Head of caudate nucleus (tissue), 42 donors: ENCODE measurements at places on chromosomes 2 and 18.

GRCh38 chr2:106899786-106900530, 14.0 kb upstream of the ST6GAL2 start:
- DNase-seq: no peak

DNA sequence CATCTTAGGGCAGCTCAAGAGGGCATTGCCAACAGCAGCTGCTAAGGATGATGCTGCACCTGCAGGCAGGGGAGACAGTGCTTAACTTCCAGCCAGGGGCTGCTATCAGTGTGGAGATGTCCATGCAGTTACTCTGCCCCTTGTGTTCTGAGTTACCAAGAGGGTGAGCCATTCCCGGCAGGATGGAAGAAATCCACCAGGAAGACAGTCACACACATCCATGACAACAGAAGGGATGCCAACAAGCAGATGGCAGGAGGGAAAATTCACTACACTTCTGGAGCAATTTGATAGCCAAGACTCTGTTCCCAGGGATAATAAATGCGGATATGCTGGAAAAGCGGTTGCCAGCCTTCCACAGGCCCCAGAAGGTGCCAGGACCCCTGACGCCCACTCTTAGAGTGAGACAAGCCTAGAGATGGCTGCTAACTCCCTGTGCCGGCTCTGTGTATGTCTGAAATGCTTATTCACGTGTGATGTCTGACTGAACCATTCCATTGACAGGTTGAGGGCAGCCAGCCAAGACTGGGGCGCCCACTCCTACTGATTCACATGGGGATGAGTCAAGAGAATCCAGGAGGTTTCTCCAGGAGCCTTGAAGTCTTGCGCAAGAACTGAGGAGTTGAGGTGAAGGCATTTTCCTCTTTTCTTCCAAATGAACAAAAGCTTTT, 24.5 kb downstream of the LOXHD1 start:
- DNase-seq: peak; percentile 79

- DNase-seq: no peak
Observed at GRCh38 chr2:129237966-129238725, 741.3 kb upstream of the RAB6C start.

DNA sequence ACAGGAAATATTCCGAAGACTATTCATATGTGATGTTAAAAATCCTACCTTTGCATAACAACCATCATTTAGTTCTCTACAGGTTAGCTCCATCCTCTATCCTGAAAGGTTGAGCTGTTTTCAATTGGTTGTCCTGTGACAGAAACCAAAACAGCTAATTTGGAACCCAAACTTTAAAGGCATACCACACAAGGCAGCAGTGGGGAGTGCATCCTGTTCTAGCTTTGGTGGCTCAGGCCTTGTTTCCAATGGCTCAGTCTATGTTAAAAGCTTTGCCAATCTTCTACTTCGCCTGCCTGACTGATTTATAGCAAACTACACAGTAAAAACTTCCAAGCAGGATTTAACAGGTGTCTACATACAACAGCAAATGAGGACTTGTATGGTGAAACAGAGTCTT, 3.2 kb downstream of the CD226 start:
- no peak for DNase-seq

DNA sequence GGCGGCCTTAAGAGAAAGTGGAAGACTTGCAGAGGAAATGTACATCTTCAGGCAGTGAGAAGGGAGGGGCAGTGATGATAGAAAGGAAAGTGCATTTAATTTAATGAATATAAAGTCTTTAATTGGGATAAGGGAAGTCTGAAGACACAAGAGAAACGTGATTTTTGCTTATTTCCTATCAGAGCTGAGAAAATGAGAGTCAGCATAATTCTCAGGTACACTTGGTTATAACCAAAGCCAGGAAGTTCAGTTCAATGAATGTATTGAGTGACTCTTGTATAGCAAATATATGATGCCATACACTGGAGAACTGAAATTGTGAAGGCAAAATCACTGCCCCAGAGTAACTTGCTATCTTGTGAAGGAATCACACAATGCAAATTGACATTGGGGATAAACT, 256.3 kb downstream of the LRRTM1 start:
- no peak for DNase-seq

DNA sequence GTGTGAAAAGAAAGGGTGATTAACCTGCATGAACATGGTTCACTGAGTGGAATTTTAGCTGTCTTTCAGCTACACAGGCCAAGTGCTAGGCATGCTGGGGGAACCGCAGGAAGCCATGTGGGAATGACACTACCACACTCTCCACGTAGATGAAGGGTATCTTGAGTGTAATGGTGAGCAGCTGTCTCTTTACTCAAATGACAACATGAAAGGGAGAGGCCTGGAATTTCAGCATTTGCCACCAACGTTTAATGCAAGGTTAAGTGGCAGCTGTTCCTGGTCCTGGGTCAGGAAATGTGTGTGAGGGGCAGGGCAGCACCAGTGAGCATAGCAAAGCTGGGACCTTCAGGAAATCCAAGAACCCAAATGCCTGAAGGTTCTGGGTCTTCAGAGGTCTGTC, 588.4 kb downstream of the SLC4A3 start:
- no peak for DNase-seq

DNA sequence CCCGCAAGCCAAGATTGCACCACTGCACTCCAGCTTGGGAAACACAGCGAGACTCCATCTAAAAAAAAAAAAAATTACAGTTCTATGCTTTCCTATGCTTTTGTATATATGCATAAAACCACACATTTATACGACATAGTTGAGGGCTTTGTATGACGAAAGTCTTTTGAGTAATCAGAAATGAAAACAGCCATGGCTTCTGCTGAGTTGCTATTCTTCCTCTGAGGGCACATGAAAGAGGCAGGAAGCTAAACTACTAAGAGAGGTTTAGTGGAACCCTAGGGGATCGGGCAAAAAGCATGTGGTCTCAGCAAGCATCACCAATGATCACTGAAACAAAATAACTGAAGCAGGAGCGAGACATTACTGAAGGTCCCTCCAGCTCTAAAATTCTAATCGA, 99.6 kb downstream of the ZAP70 start:
- DNase-seq: no peak

- peak; percentile 9 for DNase-seq
Observed at GRCh38 chr2:190792956-190793888, 87.4 kb upstream of the GLS start.

GRCh38 chr2:58866040-58866439, 624.9 kb upstream of the FANCL start:
- no peak for DNase-seq

DNA sequence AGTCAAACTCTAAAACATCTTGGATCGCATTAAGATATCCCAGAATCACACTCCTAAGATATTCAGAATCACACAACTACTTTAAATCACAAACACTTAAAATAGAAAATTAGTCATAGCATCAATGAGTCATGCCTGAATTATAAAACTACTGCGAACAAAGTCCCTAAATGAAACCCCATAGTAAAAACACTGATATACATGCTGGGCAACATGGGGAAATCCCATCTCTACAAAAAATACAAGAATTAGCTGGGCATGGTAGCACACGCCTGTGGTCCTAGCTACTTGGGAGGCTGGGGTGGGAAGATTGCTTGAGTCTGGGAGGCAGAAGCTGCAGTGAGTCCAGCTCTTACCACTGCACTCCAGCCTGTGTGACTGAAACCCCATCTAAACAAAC, 101.7 kb downstream of the COBLL1 start:
- no peak for DNase-seq

DNA sequence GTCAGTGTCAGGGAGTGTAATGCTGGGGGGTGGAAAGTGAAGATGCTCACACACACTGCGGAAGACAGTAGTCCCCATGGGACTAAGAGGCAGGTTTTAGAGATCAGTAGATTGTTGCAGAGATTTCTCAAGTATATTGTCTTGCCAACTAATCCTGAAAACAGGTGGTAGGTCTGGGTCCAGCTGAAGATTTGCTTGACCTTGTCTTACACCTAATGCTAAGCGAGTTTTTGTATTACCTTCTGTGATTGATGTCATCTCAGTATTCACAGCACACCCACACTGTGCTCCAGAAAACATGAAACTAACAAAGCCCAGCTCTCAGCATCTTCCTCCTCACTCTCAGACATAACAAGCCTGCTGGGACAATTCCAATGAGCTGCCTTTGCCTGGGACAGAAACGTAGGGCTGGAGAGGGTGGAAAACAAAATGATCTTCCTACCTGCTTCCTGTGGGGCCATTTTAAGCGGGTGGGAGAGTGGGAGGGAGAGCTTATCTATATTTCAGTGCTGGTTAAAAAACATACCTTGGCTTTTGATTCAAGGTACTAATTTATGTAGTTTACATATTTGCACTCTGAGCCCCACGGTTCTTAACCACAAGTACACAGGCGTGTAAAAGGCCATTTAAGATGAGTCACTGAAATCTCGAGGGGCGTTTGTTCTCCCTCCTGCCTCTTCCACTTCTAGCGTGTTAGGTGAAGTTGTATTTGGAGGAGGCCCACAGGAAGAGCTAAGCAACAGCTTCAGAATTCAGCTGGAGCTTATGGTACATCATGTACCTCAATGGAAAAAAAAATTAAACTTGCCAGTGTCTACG, 23.1 kb upstream of the RBMS1 start:
- DNase-seq: no peak

GRCh38 chr2:47631306-47631705, 151.6 kb upstream of the MSH6 start:
- DNase-seq: no peak

- DNase-seq: no peak
Observed at GRCh38 chr2:106941372-106941993, 55.5 kb upstream of the ST6GAL2 start.

DNA sequence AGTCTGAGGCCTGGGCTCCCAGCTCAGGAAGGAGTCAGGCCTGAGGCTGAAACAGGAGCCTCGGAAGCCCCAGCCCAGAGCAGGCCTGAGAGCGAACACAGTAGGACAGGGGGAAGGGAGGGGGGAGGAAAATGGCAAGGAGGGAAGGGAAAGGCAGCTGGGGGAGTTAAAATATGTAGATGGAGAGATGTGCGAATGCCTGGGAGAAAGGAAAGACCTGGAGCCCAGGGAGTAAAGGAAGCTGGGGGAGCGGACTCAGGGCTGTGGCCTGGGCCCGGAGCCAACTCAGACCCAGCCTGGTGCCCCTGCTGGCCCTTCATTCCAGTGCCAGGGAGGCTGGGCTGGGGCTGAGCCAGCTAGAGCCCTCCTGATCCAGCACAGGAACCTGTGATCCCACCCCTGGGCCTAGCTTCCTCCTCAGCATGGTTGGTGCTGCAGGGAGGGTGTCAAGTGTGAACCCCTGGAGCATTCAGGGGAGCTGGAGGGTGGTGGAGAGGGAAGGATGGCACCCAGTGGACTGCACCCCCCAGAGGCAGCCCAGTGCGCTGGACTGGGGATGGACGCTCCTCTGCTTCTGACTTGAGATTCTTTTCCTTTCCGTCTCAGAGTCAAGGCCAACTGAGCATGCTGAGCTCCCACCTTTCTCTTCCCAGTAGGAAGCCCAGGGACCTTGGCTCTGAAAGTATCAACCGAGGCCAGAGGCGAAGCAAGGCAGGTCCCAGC, 46.3 kb downstream of the EMX1 start:
- no peak for DNase-seq

- DNase-seq: peak; percentile 61
Observed at GRCh38 chr2:54570925-54571694, 115.0 kb downstream of the SPTBN1 start.

GRCh38 chr2:2805263-2805662, 474.2 kb upstream of the MYT1L start:
- no peak for DNase-seq

GRCh38 chr2:98747888-98748287, 17.0 kb upstream of the MGAT4A start:
- no peak for DNase-seq

GRCh38 chr2:152823905-152824304, 105.5 kb downstream of the ARL6IP6 start:
- no peak for DNase-seq

- no peak for DNase-seq
Observed at GRCh38 chr2:166867874-166868514, 20.3 kb upstream of the XIRP2 start.

GRCh38 chr2:144325086-144325485, 194.8 kb downstream of the ZEB2 start:
- DNase-seq: no peak

GRCh38 chr2:160282063-160282580, 82.0 kb upstream of the ITGB6 start:
- DNase-seq: no peak

- DNase-seq: no peak
Observed at GRCh38 chr2:54318821-54319220, 62.8 kb upstream of the TSPYL6 start.

- DNase-seq: no peak
Observed at GRCh38 chr2:231933916-231934401, 7.8 kb upstream of the NPPC start.

GRCh38 chr2:126729896-126730295, 73.9 kb downstream of the GYPC start:
- no peak for DNase-seq

DNA sequence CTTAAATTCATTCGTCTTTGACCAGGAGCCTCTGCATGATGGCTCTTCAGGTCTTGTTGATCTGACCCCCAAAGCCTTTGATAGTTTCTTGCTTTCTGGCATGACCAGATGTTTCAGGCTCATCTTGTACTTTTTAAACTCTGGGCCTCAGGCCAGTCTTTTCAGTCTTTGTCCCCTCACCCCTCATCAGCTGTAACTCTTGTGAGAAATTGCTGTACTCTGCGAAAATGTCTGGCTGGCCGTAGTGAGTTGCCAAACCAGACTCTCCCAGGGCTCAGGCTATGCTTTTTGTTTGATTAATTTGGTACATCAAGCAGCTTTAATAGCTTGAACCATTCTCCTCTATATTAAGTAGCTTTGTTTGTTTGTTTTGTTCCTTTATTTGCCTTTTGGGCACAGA, 75.9 kb downstream of the BABAM2 start:
- DNase-seq: no peak

DNA sequence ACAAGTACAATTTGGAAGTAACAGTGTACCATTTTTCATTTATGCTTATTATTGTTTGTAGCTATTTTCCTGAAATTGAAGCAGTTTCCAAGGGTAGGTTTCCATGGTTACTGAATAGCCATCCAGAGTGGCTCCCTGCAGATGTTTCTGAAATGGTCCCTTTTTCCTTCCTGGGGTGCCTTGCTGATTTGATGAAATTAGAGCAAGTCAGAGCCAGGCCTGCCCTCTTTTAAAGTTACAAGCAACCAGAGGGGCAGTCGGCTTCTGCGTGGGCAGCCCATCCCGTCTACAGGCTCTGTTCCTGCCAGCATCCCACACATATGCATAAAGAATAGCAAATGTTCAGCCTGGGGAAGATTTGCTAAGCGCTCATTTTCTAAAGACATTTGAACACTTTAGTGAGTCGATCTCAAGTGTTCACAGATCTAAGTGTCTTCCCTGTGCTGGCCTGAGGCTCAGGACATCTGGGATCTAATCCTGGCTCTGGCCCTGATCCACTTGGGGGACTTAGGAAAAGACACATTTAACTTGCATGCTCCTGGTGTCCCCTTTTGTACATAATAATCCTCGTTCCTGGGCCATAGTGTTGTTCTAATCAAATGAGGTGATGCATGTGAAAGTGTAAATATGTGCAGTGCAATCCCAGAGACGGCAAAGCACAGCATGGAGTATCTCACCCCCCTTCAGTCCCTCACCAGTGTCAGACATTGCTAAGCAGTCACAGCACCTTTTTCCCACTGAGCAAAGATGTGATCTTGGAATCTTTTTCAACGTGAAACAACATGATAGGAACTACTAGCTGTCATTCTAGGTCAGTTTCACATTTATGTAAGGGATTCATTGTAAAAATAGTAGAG, 92.2 kb downstream of the STPG4 start:
- DNase-seq: no peak

- DNase-seq: no peak
Observed at GRCh38 chr2:88818381-88818780, 126.9 kb downstream of the RPIA start.
